ENCODE measurements at places on chromosomes 16 and 17. TPM values are rescaled to one million over a fixed set of nuclear protein-coding genes. Genes with fewer than 3 reads are reported as not detected.

The BRICD5 gene
- 8.7 TPM for total RNA-seq

The HIGD1B gene
- total RNA-seq: not detected

DNA sequence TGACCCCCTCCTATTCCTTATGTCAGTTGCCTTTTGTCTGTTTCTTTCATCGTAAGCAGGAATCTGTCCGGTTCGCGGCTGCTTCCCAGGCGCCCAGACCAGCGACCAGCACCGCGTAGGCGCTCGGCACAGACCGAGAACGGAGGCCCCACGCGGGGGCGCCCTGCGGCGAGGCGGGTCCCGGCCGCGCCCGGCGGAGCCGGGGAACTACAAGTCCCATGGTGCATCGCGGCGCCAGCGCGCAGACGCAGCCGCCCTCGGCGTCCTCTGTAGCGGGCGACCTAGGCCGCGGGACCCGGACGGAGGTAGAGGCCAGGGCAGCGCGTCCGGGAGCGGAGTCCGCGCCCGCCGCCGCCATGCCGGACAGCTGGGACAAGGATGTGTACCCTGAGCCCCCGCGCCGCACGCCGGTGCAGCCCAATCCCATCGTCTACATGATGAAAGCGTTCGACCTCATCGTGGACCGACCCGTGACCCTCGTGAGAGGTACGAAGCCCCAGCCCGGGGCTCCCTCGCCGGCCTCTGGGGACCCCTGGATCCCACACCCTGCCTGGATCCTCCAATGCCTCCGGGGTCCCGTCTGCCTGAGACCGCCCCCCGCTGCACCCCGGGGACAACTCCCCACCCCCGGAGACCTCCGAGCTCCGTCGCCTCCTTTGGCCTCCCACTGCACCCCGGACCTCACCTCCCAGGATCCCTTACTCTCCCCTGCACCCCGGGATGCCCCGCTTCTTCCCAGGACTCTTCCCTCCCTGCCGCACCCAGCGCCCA, at the start of gene NDUFB10:
Gene NDUFB10 (plus strand): TSS at position 270 of the 771 bp plus-strand sequence. CDS start 87 bp downstream, at position 357.
- peaks cover 13% of the 10 kb centered on the region for H3K36me3 ChIP-seq
- H3K4me1 ChIP-seq: peaks cover 21% of the 10 kb centered on the region
- peak within 1 kb of the TSS; percentile 96 for H3K4me3 ChIP-seq
- H3K27ac ChIP-seq: peak within 1 kb of the TSS; percentile 89
- no peaks in the 10 kb centered on the region for H3K27me3 ChIP-seq

GRCh38 chr17:43665084-43665936, 3.6 kb upstream of the MEOX1 start:
- H3K36me3 ChIP-seq: no peaks in the 10 kb centered on the region
- peak overlapping the region; percentile 98 for H3K27ac ChIP-seq
- no peak for DNase-seq
- H3K4me3 ChIP-seq: peak overlapping the region; percentile 75
- H3K4me1 ChIP-seq: peaks cover 54% of the 10 kb centered on the region

- no peak overlapping the region for H3K27ac ChIP-seq
- no peaks in the 10 kb centered on the region for H3K27me3 ChIP-seq
- H3K4me1 ChIP-seq: no peaks in the 10 kb centered on the region
- DNase-seq: no peak
Measured at GRCh38 chr17:9615486-9615885, 29.8 kb upstream of the USP43 start.

DNA sequence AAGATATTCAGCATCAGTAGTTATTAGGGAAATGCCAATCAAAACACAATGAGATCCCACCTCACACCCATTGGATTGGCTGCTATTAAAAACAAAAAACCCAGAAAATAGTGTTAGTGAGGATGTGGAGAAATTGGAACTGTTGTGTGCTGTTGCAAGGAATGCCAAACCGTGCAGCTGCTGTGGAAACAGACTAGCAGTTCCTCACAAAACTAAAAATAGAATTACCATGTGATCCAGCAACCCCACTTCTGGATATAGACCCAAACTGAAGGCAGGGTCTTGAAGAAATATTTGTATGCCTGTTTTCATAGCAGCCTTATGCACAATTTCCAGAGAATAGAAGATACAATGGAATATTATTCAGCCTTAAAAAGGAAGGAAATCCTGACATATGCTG, 46.0 kb downstream of the FOXK2 start:
- H3K27ac ChIP-seq: no peak overlapping the region
- H3K36me3 ChIP-seq: peaks cover 8% of the 10 kb centered on the region
- peaks cover 9% of the 10 kb centered on the region for H3K4me1 ChIP-seq
- H3K27me3 ChIP-seq: no peaks in the 10 kb centered on the region
- no peak for DNase-seq

All from type B pancreatic cell (in vitro differentiated cells).